ENCODE measurements at places on chromosomes 3 and 15.
A peak's percentile ranks its signal among the peaks of the same experiment; 100 is the strongest.

GRCh38 chr15:60649845-60650548, 171.1 kb upstream of the ICE2 start:
- DNase-seq: no peak

DNA sequence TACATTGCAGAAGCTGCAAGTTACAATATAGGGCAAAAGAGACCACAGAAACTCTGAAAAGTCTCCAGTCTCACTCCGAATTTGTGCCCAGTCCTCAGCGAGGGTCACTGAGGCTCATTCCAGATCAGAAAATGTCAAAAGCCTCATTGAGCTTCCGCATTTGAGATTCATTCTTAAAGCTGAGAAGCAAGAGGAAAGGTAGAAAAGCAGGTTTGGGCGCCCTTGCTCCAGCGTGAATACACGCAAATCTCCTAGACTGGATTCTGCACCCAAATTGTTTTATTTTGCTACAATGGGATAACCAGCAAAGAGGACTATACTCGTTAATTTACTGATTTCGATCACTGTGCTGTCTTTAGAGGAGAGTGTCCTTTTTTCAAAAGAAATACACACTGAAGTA, 212.2 kb downstream of the STT3B start:
- no peak for DNase-seq

- no peak for DNase-seq
These were observed 38.5 kb downstream of the PYDC2 start for GRCh38 chr3:191499307-191500080.

- peak; percentile 90 for DNase-seq
These were observed 353 bp downstream of the ATG3 start for GRCh38 chr3:112561484-112561733.

DNA sequence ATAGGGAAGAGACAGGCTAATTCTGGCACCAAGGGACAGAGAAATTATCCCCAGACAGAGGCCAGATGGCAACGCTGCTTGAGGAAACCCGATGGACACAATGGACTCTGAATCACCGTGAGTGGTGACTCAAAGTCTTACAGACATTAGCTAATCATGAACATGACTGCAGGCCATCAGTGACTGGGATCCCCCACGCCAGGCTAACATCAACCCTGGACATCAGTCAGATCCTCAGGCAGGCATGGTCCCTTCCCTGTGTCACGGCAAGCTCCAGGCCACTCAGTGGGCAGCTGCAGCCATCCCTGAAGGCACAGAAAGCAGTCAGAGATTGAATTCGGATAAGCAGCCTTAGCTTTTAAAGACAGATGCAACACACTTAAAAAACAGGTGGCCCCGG, 23.8 kb upstream of the OXTR start:
- DNase-seq: no peak

DNA sequence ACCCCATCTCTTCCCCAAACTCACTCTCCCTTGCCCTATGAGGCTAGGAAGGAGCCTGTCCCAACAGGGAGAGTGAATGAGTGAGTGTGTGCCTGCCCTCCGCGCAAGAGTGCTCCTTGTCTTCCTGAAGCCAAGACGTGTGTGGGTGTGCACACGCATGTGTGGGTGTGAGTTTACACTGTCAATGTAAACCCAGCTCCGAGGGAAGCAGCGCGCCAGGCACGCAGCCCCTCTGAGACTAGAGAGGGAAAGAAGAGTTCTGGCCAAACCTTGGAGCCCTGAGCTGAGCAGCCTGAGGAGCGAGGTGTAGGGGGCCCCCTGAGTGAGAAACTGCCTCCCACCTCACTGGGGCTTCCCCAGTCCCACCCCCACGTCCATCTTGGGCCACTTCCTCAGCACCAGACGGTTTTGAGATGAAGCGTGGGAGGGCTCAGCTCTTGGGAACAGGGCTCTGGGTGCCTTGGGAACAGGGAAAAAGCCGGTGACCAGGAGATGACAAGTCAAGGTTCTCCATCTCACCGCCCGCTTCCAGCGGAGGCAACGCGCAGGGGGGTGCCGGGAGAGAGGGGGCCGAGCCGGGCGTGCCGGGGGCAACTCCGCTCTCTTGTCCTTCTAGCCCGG, 5.1 kb downstream of the MECOM start:
- DNase-seq: peak; percentile 59

GRCh38 chr3:174821477-174821876, 37.7 kb upstream of the NAALADL2 start:
- no peak for DNase-seq

DNA sequence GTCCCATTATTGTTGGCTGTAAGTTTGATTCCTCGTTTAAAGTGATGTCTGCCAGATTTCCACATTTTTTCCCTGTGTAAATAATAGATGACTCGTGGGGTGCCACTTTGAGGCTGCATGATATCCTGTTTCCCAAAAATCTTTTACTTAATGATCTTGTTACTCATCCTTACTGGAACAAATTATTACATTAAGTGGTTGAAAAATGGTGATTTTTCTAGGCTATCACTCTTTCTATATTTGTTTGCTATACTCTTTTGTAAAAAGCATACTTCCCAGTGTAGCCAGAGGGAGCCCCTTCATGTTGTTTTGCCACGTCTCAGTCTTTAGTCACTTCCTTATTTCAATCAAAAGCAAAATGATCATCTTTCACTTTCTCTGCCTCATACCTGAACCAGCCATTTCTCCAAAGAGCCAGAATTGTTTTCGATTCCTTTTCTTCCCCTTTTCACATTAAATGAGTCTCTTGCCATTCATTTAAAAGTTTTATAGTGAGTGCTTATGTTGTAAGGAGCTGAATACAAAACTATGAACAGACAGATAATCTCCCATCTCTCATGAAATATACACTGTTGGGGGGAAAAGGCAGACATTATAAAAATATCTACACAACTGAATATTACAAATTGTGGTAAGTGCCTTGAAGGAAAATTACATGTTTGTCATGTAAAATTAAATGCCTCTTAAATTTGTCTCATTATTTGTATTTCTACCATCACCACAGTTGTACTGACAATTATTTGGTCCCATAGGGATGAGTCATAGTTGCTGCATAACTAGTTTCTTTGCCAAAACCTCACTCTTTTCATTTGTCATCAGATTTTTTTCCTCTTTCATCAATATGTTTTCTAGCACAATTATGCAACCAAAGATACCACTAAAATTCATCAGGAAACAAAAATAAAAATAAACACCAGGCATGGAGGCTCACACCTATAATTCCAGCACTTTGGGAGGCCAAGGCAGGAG, 41.5 kb downstream of the ADGRG7 start:
- DNase-seq: peak; percentile 48

DNA sequence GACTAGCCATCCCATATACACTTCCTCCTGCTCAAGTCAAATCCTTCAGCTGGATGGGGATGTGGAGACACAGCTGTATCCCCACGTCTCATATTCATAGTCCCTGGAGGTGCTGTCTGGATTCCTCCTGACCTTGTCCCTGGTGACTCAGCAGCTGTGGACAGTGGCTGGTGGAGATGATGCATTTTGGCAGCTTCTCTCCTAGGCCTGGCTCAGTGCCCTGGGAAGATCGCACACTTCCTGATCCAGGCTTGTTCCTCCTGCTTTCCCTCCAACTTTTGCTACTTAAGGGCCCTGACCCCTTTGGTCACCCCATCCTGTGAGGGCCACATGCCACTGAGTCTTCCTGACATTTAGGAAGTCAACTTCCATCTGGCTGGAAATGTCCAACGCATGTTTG, 44.4 kb downstream of the ADAMTSL3 start:
- DNase-seq: no peak

DNA sequence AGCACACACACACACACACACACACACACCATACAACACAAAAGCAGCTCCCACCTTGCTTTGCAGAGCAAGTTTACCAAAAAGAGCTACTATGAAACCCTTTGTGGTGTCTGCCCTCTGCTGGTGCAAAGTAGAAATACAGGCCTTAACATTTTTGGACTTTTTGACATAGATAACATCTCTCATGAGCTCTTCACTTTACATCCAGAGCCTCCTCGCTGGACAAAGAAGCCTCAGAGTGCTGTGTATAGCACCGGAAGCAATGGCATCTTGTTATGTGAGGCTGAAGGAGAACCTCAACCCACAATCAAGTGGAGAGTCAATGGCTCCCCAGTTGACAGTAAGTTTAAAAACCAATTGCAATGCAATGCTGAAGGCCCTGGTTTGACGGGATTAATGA, 157.9 kb downstream of the CHL1 start:
- peak; percentile 38 for DNase-seq

GRCh38 chr15:97687654-97688053, 272.8 kb upstream of the ARRDC4 start:
- DNase-seq: no peak

GRCh38 chr15:92117261-92117731, 263.8 kb downstream of the SLCO3A1 start:
- no peak for DNase-seq

DNA sequence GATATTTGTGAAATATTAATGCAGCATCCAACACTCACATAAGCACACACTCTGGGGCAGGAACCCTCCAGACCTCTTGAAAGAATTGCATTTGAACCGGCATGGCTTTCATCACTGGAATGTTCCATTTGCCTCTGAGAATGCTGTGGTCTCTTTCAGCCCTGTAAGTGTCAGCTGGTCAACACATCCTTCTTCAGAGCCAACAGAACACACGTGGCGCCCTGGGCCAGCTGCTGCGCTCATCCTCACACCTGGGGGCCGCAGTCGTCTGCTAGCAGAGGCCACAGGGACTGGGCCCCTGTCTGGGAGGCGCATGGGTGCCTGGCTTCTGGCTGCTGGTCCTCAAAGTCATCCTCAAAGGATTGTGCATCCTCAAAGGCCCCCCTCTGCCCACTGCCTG, 71.4 kb upstream of the HERC1 start:
- no peak for DNase-seq

- peak; percentile 95 for DNase-seq
These were observed 324.7 kb downstream of the SHQ1 start for GRCh38 chr3:72523429-72524151.

DNA sequence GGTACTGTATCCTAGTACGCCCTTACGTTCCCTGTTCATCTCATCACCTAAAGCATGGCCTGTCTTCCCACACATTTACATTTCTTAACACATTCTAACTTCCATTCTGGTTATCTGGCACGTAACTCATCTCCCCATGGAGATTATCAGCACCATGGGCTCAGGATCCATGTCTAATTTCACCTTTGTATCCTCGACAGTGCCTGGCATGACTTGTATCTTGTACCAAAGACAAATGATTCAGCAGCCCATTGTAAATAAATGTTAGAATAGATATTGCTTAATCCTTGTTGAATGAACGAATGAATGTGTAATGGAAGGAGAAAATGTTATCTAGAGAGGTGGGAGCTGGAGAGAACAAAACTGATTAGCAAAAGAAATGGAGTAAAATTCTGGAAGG, 69.7 kb upstream of the TPM1 start:
- DNase-seq: no peak

GRCh38 chr15:98952381-98952803, 55.2 kb downstream of the PGPEP1L start:
- no peak for DNase-seq

DNA sequence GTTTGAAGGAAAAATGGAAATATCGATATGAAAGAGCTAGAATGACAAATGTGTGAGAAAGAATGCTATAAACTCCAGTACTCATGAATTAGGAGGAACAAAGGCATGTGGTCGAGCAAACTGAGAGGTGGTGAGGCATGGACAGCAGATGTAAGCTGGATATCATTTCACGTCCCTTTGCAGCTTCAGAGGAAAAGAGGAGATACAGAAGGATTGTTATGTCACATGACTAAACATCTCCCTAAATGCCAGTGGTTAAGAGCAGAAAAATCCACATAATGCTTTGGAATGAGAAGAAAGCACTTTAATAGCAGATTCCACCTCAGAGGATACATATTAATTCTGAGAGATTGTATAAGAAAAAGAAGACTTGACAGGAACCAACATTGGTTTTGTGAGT, 248.7 kb downstream of the ZIC4 start:
- no peak for DNase-seq

- no peak for DNase-seq
These were observed 98.1 kb upstream of the UBE2E2 start for GRCh38 chr3:23105048-23105447.

DNA sequence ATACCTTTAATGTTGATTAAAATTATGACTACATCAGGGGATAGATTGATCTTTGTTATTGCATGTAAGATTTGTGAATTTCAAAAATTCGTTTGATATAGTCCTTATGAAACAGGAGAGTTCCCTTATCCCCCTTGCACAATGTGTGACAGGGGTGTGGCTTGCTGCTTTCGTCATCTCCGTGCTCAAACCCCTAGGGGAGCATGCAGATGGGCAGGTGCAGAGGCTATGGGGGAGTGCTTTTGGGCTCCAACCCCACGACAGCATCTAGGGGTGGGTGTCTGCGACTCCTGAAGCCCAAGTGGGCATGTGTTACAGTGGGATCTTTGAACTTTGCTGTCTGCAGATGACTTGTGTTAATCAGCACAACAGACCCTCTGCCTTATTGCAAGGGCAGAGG, 360.1 kb upstream of the GOLIM4 start:
- no peak for DNase-seq

DNA sequence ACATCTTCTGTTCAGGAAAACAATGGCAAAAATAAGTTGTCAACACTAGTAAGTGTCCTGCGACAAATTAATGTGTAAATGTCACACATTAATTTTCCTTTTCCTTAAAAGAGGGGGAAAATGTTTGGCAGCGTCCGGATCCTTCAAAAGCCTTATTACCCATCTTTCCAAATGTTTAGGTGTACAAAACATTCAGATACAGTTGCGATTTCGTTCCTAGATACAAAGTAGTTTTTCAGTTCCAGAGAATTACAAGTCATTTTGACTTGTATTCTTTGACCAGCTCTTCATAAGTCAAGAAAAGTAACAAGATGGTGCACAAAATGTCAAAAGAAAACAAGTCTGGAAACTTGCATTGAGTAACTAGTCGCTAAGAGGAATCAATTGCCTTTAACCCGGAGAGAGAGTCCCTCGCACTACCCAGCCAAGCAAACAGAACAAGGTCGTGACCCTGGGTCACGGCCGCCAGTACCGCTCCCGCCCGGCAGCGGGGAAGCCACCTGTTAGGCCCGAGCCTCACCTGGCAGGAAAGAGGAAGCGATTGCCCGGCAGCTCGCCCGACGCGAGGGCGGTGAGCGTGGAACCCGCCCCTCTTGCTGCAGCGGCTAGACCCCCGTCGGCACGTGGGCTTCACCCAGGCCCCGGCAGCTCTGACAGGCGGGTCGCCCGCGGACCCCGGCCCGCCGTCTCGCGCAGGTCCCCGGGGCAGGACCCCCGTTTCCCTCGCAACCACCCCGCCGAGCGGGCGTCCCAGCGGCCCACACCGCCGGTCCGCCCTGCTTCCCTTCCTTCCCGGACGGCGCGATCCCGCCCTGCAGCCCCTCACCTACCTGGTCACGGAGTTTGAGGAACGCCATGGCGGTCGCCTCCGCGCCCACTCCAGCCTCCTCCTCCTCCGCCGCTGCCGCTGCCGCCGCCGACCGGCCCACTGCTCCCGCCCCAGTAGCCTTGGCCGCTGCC, 61.0 kb upstream of the ANKRD28 start:
- peak; percentile 20 for DNase-seq

GRCh38 chr3:115165701-115166100, 18.6 kb upstream of the ZBTB20 start:
- no peak for DNase-seq

GRCh38 chr3:24377218-24377993, 117.2 kb downstream of the THRB start:
- DNase-seq: peak; percentile 72

- DNase-seq: no peak
These were observed 77.1 kb downstream of the BFSP2 start for GRCh38 chr3:133476971-133477375.

GRCh38 chr3:147421184-147421912, 12.2 kb downstream of the ZIC1 start:
- DNase-seq: no peak
